ENCODE measurements at places on chromosomes 1 and 21.

GRCh38 chr1:91490501-91490900 is 10.2 kb upstream of the CDC7 start:
- no peak for DNase-seq

DNA sequence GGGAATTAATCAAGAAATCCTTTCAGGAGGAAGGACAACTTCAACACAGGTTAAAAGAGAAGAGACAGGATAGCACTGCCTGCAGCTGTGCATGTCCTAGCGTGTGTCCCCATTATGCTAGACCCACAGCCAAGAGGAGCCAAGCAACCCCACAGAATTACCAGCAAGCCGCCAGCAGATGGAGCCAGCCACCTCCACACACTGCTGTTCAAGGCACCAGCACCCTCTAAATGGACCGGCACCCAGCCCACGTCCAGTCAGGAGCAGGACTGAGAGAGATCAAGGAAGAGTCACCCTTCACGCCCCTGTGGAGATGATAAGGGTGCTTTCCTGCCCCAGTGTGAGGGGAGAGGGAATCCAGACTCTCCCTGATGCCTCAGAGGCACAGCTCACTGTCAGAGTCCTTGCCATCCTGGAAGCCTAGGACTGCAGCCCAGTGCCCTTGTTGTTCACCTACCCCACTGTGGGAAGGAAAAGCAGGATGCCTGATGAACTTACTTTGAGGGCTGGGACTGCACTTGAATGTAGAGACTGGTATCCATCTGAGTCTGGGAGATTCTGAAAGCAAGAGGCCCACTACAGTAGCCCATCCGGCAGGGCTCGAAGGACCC is 37.1 kb upstream of the CTTNBP2NL start:
- peak; percentile 6 for DNase-seq

DNA sequence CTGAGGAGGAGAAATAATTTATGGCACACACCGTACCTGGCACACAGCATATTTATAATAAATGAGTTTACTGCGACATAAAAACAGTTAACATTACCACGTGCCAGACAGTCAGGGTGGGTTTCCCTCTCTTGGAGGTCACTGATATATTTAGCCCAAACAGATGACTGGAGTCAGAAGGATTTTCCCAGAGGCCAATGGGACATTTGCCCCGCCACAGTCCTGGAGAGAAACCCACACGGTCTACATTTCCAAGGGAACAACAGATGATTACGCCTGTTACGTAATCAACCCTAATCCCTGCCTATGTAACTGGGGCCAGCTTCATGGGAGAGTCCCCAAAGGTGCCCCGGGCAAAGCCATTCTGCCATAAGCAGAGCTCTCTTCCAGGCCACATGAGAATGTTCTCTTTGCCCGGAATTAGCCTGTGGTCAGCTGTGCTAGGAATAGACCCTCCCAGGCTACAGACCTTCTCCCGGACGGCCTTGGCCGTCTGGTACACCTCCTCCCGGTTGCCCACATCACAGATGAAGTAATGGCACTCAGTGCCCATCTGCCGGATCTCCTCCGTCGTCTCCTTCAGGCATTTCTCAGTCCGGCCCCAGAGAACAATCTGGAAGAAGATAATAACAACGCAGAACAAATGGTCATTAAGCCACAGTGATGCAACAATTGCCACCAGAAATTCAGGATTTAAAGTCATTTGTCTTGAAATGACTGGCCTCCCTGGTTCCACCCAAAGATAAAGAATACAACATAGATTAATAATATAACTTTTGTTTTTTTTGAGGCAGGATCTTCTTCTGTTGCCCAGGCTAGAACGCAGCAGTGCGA is 37.7 kb downstream of the DHRS3 start:
- no peak for DNase-seq

- no peak for DNase-seq
Measured at GRCh38 chr1:110605901-110606656, at the start of gene KCNA2. TSS of gene KCNA2 (minus strand) at chr1:110606358. CDS start at chr1:110604782, 1,576 bp downstream.

GRCh38 chr21:33127868-33128242 is 57.9 kb downstream of the OLIG1 start:
- DNase-seq, result no peak

- DNase-seq, result no peak
Measured at GRCh38 chr1:184935920-184936798, 38.1 kb downstream of the NIBAN1 start.

DNA sequence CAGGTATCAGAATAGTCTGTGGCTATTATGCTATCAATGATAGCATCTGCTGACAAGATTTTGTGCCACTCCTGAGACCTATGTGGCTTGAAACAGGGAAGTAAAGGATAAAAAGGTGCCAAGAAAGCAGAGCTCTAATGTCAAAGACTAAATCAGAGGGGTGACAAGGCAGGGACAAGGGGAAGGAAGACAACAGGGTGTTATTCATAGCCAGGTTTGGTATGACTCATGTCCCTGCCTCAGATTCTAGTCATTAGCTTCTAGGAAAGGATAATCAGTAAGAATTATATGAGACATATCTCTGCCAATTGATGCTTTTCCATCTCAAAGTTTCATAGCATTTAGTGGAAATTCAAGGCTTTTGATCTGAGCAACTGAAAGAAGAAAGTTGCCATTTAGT is 31.8 kb upstream of the PLD5 start:
- DNase-seq, result no peak

DNA sequence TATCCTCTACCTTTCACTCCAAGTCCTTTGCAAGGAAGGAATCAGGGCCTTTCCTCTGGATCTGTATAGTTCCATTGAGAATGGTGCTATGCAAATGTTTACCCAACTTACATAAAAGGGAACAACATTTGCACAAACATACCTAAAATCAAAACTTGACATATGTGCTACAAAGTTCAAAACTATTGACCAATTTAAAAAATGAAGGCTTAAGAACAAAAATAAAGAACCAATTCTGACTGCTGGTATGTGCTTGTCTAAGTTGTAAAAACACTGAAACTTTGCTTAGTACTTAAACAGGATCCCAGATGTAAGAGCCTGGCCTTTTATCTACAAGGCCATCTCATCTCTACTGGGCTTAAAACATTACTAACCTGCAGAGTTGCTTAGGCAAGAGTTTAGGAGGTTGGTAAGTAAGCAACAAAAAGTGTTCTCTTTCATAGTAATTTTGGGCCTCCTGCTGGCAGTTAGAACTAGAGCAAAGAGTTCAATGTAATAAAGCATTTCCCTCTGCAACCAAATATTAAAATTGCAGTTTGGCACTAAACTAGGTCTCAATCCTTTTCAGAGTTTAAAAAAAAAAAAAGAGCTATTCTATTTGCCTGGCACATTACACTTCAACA is 2.0 kb downstream of the SCMH1 start:
- DNase-seq, result no peak

GRCh38 chr1:54462597-54463258 is 56.5 kb upstream of the SSBP3 start:
- no peak for DNase-seq

DNA sequence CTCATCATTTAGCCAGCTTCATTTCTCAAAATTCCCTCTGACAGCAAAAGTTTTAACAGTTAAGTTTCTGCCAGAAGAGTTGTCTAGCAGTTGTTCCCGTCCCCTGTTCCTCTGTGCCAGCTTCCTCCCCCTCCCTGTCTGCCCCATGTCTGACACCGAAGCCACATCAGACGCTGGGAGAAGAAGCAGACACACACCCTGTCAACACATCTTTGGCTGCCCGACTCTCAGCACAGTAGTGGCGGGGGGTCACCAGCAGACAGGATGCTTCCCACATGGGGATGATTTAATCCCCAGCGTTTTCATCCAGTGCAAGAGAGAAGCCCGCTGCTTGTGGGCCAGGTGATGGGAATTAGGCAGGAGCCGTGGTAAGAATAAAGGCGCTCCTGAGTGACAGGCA is 379.4 kb upstream of the RUNX1 start:
- peak; percentile 44 for DNase-seq

DNA sequence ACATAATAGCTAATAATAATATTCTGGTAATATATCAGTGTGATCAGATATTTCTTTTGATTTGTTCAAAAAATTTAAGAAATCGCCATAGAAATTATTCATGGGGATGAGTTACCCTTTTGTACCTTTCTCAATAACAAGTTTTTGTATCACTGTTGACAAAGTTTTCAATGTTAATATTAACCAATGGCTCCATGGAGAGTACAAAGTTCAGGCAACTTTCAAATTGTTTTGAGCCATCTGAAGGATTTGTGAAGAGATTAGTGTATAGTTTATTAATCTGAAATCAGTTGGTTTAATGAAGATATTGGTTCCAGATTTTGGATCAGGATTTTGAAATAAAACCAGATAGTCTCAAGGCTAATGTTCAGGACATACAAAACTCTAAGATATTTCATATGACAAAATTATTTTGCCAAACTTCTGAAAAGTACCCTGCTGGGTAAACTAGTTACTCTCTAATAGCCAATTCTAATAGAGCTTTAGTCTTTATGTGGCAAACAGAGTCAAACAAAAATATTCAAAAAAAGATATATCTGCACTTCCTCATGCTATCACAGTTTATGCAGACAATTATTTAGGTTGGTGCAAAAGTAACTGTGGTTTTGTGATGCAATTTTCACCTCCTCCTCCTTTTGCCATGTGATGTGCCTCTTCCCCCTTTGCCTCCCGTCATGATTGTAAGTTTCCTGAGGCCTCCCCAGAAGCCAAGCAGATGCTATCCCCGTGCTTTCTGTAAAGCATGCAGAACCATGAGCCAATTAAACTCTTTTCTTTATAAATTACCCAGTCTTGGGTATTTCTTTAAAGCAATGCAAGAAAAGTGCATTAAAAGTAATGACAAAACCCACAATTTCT is 1105.0 kb downstream of the PLA2G4A start:
- DNase-seq, result no peak

- no peak for DNase-seq
Measured at GRCh38 chr1:30527511-30528140, 195.8 kb downstream of the MATN1 start.

DNA sequence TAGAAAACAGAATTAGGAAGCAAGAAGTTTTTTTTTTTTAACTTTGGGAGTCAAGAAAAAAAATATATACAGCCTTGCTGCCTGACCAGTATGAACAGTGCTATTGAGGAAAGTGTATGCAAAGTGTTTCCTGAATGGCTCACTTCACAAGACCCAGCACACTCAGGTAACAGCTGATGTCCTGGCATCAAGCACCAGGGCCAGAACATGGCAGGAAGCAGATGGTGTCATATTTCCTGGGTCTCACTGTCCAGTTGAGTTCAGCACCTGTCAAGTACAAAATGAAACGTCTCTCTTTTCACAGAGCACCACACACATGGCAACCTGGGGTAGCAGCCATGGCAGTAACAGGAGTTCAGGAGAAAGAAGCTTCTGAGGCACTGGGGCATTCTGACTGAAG is 372.3 kb downstream of the TTLL7 start:
- DNase-seq, result no peak

DNA sequence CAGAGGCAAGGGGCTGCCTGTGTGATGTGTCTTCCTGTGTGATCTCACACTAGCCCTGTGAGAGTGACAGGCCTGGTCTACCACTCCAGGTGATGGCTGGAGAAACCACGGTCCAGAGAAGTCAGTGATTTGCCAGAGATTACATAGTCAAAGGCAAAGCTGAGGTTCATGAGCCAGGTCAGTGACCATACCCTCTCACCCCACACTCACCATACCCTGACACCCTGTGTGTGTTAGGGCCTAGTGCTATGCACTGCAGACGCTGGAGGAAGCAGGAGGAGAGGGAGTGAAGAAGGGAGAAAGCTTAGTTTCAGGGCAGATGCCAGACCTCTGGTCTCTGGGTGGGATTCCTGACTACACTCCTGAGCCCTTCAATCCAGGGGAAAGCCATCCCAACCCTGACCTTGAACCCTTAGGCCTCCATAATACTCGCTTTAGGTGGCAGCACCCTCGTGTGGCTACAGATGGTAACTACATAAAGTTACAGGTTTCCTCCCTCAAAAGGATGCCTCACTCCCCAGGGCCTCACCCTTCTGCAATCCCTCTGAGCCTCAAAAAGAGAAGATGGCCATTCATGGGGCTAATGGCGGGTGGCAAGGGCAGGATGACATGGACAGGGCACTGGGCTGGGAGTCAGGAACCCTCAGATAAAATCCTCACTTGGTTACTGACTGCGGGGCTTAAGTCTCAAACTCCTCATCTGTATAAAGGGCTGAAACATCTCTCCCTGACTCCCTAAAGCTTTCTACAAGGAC is 20.8 kb upstream of the SDC3 start:
- DNase-seq, result no peak

DNA sequence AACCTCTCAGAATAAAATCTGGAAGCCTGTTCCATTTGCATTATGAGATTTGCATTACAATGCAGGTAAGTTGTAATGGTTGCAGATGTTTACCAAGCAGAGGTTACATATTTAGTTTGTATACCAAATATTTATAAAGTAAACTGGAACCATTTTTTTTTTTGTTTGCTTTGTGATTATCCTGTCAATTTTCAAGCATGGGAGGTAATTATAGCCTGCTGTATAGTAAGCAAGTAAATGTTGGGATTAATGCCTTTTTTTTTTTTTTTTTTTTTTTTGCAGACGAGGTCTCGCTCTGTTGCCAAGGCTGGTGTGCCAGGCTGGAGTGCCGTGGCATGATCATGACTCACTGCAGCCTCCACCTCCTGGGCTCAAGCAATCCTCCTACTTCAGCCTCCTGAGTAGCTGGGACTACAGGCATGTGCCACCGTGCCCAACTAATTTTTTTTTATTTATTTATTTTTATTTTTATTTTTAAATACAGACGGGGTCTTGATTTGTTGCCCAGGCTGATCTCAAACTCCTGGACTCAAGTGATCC is 21.0 kb downstream of the NFYC start:
- no peak for DNase-seq

DNA sequence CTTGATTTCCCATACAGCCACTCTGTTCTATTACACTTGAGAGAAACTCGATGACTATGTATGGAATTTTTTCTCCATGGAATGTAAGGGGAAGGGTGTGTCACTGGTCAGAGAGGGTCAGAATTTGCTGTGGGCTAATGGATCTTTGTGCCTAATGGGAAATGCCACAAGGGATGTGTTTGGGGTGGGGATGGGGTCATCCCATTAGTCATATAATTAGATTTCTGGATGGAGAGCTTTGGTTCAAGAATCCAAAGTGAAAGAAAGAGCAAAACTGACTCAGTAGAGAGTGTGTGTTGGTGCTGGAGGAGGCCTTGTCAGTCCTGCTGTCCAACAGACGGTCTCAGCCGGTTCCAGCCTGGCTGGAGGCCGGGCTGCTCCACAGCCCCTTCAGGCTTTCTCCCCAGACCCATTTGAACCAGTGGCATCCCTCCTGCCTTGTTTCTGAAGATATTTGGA is 86.4 kb downstream of the LAMC2 start:
- DNase-seq, result no peak

DNA sequence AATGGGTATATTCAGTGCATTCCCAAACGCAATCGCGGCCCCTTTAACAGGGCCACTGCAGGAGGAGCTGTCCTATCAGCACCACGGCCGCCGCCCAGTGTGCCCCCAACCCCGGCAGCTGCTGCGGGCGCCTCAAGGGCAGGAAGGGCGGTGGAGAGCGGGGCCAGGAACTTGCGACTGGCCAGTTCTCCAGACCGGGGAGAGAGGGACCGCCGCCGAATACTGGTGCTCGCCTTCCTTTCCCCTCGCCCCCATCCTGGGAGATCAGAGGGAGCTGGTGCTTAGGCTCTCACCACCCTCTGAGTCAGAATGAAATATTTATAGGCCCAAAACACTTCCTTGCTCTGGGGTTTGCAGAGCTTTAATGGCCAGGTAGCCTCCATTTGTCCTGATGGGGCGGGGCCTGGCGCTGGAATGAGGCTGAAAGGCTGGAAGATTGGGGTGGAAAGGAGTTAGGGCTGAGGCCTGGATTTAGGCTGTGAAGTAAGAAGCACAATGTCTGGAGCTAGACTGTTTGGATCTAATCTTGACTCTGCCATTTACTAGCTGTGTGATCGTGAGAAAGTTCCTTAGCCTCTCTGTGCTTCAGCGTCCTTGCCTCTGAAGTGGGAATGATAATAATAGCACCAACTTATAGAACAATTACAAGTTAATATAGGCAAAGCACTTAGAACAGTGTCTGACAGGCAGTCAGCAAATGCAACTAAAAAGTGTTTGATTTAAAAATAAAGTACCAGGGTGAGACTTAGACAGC is 75.5 kb downstream of the NAV1 start:
- DNase-seq, result no peak
